Stimulated activated CD8-positive, alpha-beta memory T cell treated with anti-CD3 and anti-CD28 coated beads, Interleukin-2, amount 100 ng/mL, for 1 hour (primary cell): ENCODE measurements at places on chromosomes 7 and 10.
A peak's percentile ranks its signal among the peaks of the same experiment; 100 is the strongest.

- peak; percentile 76 for DNase-seq
These were observed 104.4 kb downstream of the PTPRE start for GRCh38 chr10:128011059-128011979.

- peak; percentile 26 for DNase-seq
These were observed 169.4 kb downstream of the ARHGAP12 start for GRCh38 chr10:31759124-31759798.

- no peak for DNase-seq
These were observed 12.3 kb upstream of the C10orf71 start for GRCh38 chr10:49286686-49287085.

DNA sequence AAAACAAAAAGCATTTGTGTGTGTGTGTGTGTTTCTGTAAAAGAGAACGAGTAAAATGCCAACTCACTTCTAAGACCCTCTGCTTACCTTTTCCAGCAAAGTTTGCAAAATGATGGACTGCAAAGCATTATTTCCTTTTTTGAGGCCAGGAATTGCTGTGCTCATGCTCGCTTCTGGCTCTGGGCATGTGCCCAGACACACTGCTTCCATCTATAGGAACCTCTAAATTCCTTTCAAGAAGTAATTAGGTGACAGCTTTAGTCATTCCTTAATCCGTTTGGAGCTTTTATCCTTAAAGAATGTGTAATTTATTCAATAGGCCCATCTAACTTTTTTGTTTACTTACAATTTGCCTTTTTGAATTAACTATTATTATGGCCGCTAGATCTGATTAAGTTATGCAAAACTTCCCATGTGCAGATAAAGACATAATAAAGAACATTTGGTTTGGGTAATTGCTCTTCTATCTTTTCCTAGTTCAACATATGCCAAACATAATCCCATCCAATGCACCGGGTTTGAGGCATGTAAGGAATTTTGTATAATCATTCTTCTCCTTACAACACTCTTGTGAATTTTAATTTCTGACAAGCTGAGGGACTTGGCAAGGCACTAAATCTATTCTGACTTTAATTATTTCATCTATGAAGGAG lies 34.7 kb downstream of the A1CF start:
- no peak for DNase-seq

GRCh38 chr7:128948976-128949760 lies 11.4 kb downstream of the IRF5 start:
- no peak for DNase-seq

- no peak for DNase-seq
These were observed 2.0 kb upstream of the KMT2E start for GRCh38 chr7:105011831-105012502.

- peak; percentile 83 for DNase-seq
These were observed 6.9 kb upstream of the CYP2E1 start for GRCh38 chr10:133520193-133520738.

DNA sequence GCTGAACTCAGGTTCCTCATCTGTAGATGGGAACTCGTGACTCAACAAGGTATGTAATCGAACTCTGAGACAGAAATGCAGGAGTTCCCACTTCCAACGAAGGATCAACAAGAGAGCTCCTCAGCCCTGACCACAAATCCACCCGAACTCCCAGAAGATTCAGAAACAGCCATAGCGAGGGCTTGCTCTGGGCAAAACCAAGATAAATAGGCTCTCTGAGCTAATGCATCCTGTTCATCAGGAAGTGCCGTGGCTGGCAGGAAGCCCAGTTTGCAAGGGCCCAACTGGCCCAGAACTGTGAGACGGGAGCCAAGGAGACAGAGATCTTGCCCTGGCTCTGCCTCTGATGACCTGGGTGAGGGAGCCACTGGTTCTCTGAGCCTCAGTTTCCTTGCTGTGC lies 141.7 kb upstream of the PFKP start:
- DNase-seq, result no peak

DNA sequence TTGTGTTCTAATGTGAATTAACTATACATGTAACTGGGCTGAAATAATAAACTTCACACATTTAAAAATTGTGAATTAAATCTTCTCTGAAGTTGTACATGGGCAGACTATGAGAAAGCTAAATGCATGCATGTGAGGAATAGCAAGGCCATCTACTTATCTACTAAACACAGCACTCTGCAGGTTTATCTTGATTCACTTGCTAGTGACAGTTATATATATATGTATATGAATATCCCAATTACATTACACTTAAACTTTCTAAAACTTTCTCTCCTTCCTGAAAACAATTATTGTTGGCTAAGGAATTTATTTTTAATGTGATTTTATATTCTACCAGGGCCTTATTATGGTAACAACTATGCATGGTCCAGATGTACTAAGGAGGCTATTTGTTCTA lies 5.1 kb upstream of the SP4 start:
- DNase-seq, result no peak

DNA sequence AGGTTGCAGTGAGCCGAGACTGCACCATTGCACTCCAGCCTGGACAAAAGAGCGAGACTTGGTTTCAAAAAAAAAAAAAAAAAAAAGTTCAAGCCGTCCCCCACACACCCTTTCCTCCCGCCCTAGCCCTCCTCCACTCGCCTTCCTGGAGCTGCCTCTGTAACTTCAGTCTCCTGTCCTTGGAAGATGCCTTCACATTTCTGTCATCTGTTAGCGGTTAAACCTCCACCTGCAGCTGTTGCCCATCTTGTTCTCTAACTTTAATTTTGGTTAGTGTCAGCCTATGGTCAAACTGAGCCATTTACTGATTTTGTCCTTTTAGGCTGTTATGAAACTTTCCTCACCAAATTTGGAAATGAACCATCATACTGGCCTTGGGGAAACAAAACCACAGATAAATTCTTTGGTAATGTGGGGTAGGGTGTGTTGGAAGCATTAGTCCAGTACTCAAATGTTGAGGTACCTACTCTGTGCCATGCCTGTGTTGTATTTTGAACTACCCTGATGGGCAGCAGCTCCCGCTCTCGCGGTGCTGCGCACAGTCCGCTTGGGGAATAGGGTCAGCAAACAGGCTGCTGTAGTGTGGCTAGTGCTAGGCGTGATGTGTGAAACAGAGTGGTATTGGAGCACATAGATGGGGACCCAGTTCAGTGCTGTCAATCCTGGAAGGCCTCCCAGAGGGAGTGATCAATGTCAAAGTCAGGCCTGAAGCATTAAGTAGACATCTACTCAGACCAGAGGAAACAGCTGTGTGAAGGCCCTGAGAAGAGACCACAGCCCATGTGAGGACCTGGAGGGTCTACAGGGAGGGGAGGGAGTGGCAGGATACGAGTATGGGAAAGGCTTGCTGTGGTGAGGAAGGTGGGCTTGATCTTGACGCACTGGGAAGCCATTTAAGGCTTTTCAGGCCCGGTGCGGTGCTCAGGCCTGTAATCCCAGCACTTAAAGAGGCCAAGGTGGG lies 26.9 kb downstream of the SFXN4 start:
- DNase-seq, result no peak

DNA sequence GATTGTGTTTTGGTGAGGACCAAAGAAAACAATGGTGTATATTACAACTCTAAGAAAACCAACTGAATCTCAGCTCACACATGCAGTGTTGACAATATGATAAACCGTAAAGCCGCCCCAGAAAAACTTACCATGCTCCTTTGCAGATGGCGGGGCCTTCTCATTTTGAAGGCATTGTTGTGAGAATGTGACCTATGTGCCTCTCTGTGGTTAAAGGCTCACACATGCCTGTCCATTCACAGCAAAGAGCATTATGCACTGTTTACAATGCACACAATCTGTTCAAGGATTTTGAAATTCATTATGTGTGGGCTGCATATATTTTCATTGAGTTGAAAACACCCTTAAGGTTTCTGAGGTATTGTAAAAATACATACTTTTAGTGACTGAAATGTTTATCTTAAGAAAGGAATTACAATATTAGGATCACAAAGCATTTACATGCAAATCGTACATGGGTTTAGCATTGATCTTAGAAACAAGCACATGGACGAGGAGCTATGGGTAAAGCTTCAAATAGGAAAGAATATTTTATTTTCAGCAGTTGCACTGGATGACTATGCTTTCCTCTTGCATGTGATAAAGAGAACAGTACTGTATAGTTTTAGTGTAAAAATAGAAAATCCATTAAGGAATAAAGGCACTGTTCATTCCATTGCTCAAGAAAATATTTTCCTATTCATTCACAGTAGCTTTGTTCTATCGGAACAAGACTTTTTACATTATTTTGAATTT lies 334.3 kb downstream of the ARL4A start:
- no peak for DNase-seq

DNA sequence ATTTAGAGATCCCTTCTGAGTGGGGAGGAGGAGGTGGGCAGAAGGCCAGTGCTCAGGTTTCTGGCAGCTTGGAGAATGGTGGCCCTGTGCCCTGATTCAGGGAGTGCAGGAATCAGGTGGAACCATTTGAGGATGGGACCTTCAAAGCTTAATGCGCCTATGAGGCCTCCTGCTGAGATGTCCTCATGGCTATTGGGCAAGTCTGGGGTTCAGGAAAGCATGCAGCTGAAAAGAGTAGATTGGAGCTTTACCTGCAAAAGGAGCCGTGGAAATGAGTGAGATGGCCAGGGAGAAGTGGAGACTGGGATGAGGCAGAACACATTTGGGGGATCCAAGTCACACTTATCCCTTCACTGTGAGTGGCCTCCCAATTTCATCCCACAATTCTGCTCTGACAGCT lies 6.1 kb downstream of the FFAR4 start:
- DNase-seq, result no peak

GRCh38 chr7:43244232-43244631 lies 131.8 kb downstream of the HECW1 start:
- DNase-seq, result no peak
